ENCODE measurements at places on chromosomes 16 and 17.

GRCh38 chr17:17994271-17995069, 21.8 kb downstream of the DRC3 start:
- DNase-seq, result peak; percentile 30

DNA sequence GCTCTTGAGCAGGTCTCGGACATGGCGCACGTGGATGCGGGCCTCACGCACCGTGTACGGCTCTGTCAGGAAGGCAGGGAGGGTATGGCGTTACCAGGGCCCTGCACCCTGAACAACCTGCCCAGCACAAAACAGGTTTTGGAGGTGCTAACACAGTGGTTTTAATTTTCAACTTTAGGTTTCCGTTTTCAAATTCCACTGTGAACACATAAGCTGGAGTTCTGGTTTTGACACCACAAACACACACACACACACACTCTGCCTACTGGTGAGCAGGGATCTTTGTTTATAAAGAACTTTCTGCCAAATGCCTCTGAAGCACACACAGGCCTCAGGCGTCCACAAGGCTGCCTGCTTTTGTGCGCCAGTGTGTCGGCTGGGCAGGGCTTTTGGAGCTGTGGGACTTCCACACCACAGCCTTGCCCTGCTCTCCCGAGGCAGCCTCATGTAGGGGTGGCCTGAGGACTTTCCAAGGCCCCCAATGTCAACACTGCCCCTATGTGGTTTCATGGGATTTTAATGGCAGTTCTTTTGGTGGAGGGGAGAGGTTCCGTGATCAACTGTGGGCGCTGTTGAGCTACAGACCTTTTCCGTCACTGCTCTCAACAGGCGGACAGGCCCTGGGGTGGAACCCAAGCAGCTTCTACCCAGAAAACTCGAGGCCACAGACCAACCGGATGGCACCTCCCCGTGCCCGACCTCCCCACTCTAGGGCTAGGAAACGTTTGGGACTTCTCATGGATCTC, 9.4 kb downstream of the CLUH start:
- DNase-seq, result no peak

GRCh38 chr17:10171581-10171981, 26.8 kb downstream of the GAS7 start:
- no peak for DNase-seq

DNA sequence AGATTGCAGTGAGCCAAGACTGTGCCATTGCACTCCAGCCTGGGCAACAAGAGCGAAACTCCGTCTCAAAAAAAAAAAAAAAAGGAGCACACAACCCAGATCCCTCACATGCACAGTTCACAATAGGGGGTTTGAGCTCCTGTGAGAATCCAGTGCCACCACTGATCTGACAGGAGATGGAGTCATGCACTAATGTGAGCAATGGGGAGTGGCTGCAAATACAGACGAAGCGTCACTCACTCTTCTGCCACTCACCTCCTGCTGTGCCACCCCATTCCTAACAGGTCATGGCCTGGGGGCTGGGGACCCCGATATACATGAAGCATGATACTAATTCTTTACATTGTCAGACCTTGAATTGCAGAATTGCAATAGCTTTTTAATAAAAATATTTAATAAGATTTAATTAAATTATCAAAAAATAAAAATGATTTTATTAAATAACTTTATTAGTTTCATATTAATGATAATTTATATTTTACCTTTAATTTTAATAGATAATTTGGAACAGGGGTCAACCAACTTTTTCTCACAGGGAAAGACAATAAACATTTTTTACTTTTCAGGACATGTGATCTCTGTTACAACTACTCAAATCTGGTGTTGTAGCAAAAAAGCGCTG, 171.4 kb downstream of the COPRS start:
- DNase-seq, result no peak

- DNase-seq, result no peak
Measured at GRCh38 chr17:64497565-64498035, 746 bp upstream of the POLG2 start.

DNA sequence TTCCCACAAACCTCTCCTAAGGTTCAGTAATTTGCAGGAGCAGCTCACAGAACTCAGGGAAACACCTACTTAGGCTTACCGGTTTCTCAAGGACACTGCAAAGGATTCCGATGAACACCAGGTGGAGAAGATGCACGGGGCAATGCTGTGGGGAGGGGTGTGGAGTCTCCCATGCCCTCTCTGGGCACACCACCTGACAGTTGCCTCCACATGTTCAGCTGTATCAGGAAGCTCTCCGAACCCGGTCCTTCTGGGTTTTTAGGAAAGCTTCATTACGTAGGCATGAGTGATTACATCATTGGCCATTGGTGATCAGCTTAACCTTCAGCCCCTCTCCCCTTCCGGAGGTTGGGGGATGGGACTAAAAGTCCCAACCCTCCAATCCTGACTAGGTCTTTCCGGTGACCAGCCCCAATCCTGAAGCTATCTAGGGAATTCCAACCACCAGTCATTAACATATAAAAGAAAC, 21.6 kb downstream of the C17orf58 start:
- DNase-seq, result no peak

DNA sequence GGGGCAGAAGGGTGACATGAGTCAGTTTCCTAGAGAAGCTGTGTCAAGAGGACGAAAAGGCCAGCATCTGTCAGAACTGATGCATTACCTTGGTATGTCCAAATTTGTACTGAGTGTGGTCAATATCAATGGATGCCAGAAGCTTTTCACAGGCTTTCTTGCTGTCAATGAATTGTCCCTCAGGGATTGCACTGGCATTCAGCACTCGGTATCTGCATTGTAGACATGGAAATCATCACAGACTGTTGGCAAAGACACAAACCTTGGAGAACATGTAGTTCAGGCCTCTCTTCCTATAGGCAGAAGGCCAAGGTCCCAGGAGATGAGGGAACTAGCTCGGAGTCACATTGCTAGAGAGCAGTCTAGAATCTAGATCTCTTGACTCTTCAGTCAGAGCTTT, 16.6 kb downstream of the MYH3 start:
- DNase-seq, result no peak

DNA sequence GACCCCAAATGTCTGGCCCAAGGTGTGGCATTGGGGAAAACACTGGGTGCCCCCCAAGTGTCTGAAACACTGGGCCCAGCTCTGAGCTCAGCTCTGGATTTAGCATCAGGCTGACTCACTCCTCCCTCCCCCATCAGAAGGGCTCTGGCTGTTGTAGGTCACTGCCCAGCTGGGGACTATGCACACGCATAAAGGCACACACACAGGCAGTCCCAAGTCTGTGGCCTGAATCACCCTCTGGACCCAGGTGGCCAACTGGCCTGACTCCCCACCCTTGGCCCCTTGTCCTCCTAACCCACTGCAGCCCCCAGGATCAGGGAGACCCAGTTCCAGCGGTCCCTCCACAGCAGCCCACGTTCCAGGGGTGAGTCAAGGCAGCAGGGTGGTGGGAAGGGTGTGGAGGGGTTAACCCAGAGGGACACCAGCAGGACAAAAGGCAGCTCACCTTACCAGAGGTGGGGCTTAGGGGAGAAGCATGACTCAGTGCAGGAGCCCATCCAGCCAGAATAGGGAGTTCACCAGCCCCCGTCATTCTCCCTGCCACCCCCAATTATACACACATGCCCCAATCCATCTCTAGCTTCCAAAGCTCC, 47.0 kb downstream of the MYO18A start:
- no peak for DNase-seq

DNA sequence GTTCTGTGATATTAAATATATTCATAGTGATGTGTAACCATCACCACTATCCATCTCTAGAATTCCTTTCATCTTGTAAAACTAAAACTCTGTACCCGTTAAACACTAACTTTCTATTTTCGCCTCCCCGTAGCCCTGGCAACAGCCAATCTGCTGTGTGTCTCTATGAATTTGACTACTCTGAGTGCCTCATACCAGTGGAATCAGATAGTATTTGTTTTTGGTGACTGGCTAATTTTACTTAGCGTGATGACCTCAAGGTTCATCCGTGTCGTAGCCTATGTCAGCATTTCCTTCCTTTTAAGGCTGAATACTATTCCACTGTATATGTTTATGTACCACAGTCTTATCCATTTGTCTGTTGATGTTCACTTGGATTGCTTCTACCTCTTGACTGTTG, 18.2 kb downstream of the CHD9 start:
- no peak for DNase-seq

DNA sequence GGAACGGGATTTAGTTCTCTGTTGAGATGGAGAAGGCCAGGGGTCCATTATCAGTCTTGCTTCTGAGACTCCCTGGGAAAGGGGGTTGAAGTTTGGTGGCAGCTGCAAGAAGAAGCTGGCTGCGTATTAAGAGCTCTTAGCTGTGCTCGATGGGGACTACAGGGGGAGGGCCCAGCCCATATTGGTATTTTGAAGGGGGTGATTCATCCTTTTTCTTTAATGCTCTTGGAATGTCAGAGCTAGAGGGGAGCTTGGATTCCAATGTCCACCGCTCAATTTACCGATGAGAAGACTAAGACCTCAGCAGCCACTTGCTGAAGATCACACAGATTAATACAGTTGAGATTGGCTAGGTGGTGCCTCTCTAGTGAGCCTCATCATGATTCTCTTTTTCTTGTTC, 5.0 kb downstream of the NOG start:
- peak; percentile 7 for DNase-seq

GRCh38 chr17:43024407-43025289, at the start of gene RND2:
Gene RND2 (plus strand): TSS chr17:43025231. CDS start chr17:43025348, 117 bp downstream.
- DNase-seq, result peak; percentile 96

- DNase-seq, result no peak
Measured at GRCh38 chr17:31674717-31675349, 184.2 kb downstream of the COPRS start.

DNA sequence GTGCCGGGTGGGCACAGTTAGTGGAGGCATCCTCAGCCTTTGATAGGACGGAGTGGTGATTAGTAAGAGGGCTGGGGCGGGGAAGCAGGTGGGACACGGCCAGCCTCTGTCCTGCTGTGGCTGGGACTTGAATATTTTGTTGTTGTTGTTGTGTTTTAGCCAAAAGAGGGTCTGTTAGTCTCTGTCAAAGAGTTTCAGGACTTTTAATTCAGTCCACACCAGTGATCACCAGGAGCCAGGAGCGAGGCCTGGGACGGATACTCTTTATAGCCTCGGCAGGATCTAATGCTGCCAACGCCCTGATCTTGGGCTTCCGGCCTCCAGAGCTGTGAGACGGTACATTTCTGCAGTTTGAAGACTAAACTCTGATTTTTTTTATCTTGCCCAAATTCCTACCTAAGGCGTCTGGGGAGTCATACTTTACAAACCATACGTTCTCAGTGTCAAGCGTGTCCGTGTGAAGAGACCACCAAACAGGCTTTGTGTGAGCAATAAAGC, 2.9 kb upstream of the RNF213 start:
- DNase-seq, result peak; percentile 44

GRCh38 chr17:65527857-65528591, 33.4 kb downstream of the AXIN2 start:
- peak; percentile 95 for DNase-seq

DNA sequence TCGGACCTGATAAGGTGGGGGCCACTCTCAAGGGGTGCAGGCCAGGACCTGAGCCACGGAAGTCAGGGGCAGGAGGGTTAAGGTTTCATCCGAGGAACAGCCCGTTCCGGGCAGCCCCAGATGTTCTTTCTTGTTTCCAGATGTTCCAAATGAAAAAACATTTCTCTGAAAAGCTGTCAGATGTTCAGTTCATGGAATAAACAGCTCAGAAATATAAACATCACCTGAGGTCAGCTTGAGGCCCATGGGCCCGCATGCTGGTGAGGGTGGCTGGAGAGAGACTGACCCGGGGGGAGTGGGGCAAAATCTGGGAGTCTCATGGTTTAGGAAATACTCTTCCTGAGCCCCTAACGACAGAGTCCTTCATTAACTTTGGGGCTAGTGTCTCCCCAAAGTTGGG, 1.5 kb upstream of the CD79B start:
- DNase-seq, result no peak

GRCh38 chr16:8855972-8856371, 12.8 kb downstream of the CARHSP1 start:
- DNase-seq, result no peak

GRCh38 chr17:58092797-58093385, 9.7 kb downstream of the DYNLL2 start:
- DNase-seq, result no peak

- DNase-seq, result no peak
Measured at GRCh38 chr17:66976781-66977201, 12.3 kb downstream of the CACNG4 start.

DNA sequence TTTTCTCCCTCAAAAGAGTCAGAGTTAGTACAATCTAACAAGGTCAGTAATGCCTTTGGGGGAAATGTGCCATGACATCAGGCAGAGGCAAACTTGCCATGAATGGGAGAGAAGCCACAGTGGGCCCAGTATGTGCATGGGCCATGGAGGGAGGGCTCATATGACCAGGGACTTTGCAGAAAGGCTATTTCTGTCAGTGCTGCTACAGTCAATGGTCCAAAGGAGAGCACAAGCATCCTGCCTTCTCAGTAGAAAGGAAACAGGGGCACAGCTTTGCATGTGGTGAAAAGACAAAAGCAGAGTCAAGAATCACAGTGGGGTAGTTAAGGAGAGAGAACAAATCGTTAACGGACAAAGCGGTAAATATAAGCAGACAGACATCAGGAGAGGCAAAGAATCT, 11.2 kb upstream of the CORO6 start:
- no peak for DNase-seq

- DNase-seq, result no peak
Measured at GRCh38 chr16:3510416-3510815, 9.6 kb downstream of the CLUAP1 start.

DNA sequence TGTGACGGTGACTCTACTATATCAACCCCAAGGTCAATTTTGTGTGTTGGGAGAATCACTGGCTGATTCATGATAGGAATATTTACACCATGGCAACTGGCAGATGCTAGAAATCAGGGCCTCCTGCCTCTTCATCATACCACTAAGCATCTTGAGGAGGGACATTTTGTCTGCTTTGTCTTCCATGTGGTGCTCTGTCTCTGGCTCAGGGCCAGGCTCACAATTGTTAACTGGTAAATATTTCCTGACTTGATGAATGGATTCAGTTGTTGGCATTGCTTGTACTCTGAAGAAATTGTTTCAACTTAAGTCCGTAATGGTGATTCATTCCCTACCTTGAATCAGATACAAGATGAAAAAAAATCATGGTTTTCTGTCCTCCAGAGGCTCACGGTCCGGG, 292.7 kb downstream of the HAPSTR1 start:
- DNase-seq, result no peak

- DNase-seq, result no peak
Measured at GRCh38 chr17:1899403-1900000, 69.7 kb downstream of the RPA1 start.

GRCh38 chr17:37507111-37507510, 17.4 kb downstream of the DUSP14 start:
- DNase-seq, result no peak

DNA sequence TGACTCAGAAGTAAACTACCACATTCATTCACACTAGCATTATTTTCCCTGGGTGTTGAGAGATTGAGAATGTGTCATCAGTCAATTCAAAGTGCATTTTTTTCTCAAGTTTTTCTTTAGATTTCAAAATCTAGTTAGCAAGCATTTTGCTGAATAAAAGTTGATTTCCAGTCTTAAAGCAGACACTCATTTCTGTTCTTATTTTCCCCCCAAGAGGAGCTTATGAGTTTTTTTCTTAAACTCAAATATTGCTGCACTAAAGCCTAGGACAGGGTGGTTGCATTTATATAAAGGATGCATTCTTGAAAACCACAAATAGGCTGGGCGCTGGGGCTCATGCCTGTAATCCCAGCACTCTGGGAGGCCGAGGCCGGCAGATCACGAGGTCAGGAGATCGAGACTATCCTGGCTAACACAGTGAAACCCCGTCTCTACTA, 15.3 kb downstream of the CDH3 start:
- DNase-seq, result no peak

Data from SW480 (cell line).